ENCODE measurements at places on chromosomes 7 and 10.

GRCh38 chr7:110962374-110962773, 128.6 kb upstream of the LRRN3 start:
- no peak for DNase-seq

GRCh38 chr7:100942045-100942774, 7.1 kb upstream of the MUC3A start:
- no peak for DNase-seq

DNA sequence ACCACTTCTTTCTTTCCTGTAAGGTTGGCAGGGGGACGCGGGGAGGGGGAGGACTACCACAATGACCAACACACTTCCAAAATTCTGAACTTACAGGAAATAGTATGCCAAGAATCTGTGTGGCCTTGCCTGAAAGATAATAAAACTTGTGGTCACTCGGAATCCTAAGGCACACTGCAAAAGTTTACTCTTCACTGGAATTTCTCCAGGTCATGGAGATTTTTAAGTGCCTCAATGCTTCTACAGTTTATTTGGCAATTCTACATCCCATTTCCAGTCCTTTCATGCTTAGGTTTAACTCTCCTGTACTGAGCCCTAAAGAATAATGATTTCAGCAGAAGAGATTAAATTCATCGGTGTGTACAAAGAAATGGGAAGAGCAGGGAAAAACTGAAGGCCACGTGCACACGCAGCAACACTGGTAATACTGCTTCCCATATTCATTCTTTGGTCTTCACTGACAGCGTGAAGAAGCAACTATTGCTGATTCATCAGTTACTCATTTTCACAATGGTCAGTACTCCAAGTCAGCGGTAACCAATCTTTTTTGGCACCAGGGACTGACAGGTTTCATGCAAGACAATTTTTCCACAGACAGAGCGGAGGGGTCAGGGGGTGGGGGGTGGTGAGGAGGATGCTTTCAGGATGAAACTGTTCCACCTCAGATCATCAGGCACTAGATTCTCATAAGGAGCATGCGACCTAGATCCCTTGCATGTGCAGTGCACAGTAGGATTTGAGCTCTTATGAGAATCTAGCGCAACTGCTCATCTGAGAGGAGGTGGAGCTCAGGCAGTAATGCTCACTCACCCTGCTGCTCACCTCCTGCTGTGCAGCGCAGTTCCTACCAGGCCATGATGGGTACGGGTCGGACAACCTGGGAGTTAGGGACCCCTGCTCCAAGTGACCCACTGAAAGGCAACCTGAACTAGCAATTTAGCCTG, 9.8 kb downstream of the LARP4B start:
- no peak for DNase-seq

DNA sequence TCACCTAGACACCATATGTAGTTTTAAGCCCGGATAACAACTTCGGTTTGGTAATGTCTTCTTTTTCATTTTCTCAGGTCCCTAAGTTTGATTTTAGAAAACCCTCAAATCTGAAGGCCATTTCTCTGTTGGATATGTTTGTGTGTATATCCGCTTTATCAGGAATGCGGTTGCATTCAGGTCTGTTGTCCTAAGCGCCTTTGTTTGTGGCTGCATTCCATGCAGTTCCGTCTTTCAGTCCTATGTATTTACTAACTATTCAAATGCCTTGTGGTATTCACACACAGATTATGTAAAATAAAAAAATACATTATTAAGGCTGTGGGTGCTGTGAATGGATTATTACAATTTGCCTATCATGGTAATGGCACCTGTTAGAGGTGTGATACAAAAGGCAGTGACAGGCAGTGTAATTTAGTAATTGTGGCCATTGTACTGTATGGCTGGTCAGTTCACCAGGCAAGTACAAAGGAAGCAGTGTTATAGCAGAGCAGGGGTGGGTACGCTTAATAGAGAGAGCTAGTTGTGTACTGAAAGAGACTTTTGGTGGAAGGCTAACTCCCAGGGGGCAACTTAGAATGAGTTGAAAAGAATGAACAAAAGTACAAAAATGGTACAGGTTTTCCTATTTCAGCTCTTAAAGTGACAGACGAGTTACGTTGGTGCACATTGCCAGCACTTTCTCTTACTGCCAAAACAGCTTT, 136.4 kb downstream of the VTI1A start:
- DNase-seq, result no peak

DNA sequence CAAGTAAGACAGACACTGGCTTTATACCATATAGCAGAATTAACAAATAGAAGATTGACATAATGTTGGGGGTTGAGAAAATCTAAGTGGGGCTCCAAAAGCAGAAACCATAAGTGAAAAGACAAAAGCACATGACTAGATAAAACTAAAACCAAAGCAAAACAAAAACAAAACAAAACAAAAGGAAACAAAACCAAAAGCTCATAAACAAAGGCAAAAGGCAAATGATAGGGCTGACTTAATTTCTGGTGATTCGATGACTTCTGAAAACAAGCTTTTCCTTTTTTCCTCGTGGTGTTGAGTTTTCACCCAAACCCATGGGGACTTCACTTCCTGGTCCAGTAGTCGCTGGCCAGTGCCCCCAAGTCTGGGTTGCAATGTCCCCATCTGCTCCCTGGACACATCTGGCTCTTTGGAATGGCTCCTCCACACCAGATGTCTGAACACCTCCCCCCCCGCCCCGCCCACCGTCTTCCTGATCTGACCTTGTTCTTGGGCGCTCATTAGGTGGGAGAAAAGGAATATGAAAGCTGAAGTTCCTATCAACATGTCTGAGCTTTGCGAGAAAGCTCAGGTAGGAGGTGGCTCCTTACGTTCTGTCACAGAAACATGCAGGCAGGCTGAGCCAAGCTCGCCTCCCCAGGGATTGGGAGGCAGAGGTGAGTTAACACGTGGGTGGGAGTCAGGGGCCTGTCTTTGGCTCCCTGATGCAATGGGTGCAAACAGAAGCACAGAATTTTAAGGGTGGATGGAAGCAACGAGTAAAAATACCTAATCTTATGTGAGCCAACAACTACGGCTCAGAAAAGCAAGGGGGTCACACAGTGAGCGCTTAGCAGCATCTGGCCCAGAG, 121.0 kb downstream of the NEURL1 start:
- DNase-seq, result peak; percentile 68

- no peak for DNase-seq
Observed at GRCh38 chr7:2939193-2939885, 95.2 kb upstream of the GNA12 start.

DNA sequence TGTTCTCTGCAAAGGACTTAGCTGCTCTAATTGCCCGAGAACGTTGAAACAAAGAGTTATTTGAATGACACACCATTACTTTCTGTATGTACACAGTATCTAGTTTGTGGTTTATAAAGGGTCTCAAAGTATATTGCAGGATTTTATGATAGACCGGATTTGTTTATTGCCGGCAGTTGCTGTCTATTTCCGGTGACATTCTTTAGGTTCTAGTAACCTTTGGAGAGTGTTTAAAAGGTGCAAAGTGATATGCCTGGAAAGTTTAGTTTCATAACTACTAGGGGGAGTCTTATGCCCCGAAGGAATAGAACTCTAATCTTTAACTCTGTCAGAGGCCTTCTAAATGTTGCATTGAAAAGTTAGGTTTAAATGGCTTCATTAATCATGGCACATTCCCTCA, 63.8 kb downstream of the PAPSS2 start:
- DNase-seq, result no peak

DNA sequence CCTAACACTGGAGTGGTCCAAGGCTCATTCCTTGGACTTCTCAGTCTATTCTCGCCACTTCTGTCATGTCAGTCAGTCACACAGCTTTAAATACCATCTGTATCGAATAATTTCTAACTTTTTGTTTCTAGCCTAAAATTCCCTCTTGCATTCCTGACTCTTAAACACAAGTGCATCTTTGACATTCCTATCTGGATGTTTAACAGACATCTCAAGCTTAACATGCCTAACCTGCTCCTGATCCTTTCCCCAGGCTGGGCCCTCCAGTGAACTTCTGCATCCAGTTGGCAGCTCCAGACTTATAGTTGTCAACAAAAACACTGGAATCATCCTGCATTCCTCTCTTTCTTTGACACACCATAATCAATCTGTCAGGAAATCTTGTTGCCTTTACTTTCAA, 4.5 kb upstream of the ABCB4 start:
- DNase-seq, result no peak

- DNase-seq, result no peak
Observed at GRCh38 chr10:85679061-85679460, 687.5 kb downstream of the GRID1 start.

DNA sequence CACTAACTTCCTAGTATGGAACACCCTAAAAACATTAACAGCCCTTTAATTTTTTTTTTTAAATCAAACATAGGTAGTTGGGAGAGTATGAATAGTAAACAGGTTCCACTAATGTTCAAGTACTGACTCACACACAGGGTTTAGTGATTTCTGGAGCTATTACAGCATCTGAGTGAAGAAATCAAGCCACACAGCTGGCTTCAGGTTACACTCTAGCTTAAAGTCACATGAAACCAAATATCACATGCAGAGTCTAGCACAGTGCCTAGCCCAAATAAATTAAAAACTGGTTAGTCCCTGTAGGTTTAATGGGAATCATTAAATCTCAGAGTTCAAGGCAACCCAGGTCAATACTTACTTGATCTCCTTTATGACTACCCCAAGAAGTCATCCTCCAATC, 11.6 kb downstream of the PANK1 start:
- no peak for DNase-seq

- DNase-seq, result no peak
Observed at GRCh38 chr7:138157702-138158101, 81.4 kb downstream of the AKR1D1 start.

GRCh38 chr7:156450473-156450872, 190.1 kb upstream of the RNF32 start:
- no peak for DNase-seq

GRCh38 chr10:107616463-107617410, 452.2 kb upstream of the SORCS1 start:
- DNase-seq, result no peak

DNA sequence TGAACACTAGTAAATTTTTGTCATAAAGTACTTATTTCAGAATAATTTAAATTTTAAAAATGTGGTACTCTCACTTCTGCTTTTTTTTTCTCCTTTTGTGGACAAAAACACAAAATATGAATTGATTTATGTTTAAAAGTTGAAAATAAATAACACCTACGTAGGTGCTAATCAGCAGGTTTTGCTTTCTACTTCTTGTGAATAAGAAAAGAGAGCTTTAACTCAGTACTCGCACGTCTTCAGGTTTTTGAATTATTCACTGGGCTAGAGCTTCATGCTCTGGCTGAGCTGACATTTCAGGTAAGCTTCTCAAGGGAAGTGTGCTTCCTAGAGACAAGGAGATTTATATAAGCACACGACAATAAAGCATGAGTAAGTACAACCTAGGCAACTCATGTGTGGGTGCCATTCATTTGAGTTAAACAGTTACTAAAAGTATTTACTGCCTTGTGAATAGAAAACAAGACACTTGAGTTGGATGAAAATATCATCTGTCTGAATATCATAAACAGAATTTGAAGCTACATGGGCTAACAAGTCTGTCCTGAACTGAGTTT, 190.0 kb upstream of the POT1 start:
- DNase-seq, result no peak
